Naive thymus-derived CD8-positive, alpha-beta T cell (primary cell): ENCODE measurements at places on chromosomes 4 and X.

GRCh38 chr4:177667687-177668086, 225.4 kb upstream of the AGA start:
- DNase-seq = no peak

DNA sequence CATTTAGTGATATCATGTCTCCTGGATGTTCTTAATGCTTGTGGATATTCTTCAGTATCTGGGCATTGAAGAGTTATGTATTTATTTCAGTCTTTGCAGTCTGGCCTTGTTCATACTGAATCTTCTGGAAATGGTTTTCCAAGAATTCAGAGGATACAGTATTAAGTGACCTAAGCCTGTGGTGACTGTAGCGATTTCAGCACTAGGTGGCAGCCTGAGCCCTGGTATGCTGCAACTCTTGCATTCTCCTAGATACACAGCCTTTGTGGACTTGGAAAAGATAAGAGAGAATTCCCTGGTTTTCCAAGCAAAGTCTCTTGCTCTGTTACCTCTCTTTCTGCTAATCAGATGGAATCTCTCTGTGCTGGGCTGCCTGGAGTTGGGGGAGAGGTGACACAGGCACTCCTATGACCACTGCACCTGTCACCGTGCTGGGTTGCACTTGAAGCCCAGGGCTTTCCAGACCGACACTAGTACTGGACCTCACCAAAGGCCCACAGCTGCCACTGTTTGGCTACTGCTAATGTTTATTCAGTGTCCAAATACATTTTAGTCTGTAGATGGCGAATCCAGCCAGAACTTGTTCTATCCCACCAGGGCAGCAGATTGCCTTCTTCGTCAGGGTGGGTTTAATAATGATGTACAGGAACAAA, 19.3 kb upstream of the SPIN2A start:
- DNase-seq = no peak

GRCh38 chrX:50721764-50722521, 92.1 kb downstream of the SHROOM4 start:
- DNase-seq = no peak

- DNase-seq = no peak
Observed at GRCh38 chrX:78331708-78332107, 4.3 kb upstream of the CYSLTR1 start.

GRCh38 chr4:81631958-81632441, 160.3 kb upstream of the RASGEF1B start:
- no peak for DNase-seq
